ENCODE measurements at places on chromosomes 6 and 20.

GRCh38 chr6:152979116-152979515, 3.7 kb downstream of the FBXO5 start:
- DNase-seq, result no peak

GRCh38 chr6:19160081-19160730, 677.0 kb upstream of the ID4 start:
- DNase-seq, result no peak

DNA sequence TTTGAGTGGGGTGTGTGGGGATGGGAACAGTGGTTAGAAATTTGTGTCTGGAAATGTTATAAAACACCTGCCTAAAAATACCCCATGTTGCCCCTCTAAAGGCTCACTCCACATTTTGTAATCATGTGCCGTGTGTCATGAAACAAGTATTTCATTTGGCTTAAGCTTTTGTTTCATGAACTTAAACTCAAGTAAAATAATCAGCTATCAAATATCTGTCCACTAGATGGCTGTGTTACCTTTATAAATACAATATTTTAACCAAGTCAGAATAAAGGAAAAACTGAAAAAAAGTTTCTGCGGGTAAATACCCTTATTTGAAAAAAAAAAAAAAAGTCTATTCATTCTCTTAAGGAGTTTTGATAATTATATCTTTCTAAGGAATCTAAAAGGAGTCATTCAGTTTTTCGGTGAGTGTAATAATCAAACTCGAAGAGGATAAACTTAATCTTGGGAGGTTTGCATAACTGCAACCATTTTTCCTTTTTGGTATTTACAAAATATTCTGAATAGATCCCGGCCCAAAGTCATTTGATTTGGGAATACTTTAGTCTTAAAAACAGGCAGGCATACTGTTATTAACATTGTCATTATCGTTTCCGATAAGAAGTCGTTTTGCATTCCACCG, 29.9 kb upstream of the MTRF1L start:
- DNase-seq, result no peak

DNA sequence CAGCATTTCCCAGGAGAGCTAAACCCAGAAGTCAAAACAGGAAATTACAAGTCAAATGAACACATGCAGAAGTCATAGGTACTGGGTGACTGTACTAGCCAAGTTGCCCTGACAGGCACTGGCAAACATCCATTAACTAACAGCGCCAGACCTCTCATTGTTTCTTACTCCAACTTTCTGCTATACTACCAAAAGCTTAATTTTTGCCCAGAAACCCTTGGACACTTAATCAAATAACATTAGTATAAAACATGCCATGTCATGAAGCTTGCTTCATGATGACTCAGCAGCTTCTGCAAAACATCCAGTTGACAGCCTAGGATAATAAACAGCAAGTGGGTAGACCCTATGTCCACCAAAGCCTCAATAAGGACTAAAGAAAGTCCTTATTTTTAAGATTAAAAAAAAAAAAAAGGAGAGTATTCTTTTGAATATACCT, 3.5 kb downstream of the NUP153 start:
- DNase-seq, result no peak

- DNase-seq, result no peak
Observed at GRCh38 chr20:37270576-37271420, 9.2 kb upstream of the GHRH start.

- DNase-seq, result no peak
Observed at GRCh38 chr6:6460416-6460815, 128.1 kb upstream of the LY86 start.
